ENCODE measurements at places on chromosomes 3 and 15.
A peak's percentile ranks its signal among the peaks of the same experiment; 100 is the strongest.

GRCh38 chr3:111200027-111200426, 128.4 kb downstream of the NECTIN3 start:
- DNase-seq, result no peak

DNA sequence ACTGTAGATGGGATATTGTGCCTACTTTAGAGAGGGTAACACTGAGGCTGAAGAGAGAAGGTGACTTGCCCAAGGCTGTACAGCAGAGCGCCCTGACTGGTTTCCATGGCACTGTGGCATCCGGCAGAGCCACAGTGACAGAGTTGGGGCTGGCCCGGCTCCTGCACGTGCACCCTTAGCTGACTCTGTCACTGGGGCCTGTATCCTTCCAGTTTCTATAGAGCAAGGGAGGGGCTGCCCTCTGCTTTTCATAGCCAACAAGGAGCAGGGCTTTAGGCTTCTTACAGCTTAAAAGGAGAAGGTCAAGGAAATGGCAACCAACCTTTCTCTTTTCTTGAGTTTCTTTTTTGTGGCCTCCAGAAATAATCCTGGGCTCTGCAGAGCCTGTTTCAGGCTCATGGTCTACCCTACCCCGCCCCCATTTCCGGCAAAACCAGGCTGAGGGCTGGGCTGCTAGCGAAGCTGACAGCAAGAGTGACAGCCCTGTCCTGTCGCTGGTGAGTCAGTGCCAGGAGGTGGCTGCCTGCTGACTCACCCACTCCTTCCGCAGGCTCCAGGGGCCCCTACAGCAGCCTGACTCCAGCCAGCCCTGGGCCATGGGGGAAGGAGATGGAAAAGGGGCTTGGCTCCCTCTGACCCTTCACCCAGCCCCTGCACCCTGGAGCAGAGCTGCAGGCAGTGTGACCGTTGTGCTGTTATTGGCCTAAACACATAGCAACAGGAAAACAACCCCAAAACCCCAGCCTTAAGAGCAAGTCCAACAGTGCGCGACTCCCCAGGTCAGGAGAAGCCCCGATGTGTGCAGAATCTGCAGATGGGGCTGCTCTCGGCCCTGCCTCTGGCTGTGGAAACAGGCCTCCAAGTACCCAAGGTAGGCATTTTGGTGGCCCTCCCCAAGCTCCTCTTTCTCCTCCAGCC, 29.8 kb downstream of the SLC6A6 start:
- peak; percentile 96 for DNase-seq

DNA sequence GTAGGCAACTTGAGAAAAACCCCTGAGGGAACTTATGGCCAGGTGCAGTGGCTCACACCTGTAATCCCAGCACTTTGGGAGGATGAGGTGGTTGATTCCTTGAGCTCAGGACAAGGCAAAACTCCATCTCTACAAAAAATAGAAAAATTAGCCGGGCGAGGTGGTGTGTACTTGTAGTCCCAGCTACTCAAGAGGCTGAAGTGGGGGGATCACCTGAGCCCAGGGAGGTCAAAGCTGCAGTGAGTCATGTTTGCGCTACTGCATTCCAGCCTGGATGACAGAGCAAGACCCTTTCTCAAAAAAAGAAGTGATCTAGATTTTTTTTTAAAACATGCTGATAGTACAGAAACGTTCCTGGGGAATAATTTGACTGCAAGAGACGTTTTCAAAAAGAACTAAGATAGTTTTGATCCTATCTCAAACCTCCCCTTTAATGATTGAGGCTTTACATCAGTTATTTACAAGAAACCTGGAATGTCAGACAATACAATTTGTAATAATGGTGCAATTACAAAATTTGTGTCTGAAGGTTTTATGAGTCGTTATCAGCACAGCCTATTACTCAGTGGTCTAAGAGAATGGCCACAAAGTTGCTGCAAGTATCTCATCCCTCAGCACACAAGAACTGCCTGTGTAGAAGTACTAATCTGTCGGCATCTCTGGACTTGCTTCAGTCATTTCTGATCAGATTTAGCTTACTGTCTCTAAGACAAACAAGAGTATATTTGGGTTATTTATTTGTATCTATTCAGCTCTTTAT, 32.2 kb upstream of the KLHL25 start:
- DNase-seq, result no peak

DNA sequence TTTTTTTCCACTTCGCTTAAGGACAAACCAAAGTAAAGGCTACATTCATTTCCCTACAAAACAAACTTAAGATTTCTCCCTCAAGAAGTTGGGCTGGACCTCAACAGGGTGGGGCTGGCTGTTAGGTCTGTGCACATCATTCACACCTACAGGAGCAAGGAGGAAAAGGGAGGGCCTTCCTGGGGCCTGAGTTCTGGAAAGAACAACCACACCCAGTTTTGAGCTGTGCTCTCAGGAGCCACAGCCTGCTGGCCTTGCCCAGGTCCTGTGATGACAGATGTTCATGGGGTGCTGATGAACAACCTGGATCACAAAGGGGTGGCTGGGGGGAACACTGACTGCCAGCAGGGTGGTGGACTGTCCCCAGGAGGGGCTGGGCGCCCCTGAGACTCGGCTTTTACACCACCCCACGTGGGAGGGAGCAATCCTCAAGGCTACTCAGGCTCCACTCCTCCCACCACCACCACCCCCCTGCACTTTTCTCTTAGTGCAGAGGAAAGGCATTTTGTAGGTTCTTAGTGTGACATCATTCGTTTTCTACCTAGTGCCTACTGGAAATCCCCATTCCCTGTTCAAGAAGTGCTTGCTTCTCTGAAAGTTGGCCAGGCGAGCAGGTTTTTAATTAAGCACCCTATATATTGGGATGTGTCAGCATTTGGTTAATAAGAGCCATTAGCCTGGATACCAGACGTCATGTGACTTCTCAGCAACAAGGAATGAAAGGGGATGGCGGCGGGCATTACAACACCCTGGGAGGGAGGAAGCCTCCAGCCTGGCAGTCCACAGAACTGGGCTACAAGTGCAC, 35.7 kb downstream of the CCNB2 start:
- no peak for DNase-seq

DNA sequence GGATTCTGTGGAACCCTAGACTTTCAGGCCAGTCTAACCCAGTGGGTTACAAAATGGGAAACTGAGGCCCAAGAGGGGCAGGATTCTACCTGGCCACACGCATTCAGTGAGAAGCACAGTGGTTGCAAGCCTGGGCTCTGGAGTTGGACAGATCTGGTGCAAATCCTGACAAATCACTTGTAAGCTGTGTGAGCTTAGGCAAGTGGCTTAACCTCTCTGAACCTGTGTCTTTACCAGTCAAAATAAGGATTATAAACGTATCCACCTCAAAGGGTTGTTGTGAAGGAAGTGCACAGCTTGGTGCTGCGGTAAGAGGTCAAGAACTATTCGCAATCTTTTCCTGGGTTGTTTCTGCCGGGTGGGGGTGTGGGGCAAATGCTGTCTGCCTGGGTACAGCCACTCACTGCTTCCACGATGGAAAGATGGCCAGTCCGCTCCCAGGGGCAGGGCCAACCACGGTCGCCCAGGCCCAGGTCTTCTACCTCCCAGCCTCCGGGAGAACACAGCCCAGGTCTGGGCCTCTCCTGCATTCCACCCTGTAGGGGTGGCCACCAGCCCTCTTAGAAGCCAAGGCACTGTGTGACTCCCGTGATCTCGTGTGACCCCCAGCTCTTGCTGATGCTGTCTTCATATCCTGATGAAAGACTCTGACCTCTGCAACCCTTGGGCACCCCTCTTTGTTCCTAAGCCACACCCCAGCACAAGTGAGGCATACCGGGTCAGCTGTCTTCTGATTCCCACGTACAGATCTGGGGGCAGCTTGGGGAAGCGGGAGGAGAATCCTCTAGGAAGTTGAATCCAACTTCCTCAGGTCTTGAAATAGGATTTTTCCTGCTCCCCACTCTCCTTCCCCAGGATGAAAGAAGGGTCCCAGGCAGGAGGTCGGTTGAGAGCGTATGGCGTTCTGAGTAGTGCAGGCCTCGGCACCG, 1.5 kb downstream of the CHRNA3 start:
- no peak for DNase-seq
